Epithelial cell of proximal tubule (primary cell): ENCODE measurements at places on chromosomes 2 and 18.

DNA sequence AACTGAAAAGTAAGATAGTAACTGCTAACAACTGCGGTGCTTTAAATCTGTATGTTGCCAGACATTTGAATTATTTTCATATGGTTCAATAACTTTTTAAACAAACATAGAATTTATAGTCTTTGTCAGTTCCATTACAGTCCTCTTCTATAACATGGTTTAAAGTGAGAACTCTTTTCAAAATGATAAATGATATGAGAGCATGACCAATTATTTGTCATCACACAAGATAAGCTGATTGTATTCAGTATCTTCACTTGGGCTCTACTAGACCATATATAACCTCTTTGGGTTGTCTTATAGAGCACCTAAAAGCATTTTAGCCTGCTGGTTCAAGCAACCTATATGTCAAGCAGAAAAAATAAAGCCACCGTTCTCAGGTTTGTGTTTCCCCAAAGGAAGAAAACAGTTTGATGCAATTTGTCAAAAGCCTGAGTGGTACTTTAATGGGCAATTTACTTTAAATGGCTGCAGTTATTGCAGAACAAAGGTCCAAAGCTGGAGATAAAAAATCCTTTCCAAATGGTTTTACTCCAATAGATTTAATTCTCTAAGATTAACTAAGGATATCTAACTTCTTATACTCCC is 298.4 kb downstream of the FSIP2 start:
- DNase-seq, result no peak

DNA sequence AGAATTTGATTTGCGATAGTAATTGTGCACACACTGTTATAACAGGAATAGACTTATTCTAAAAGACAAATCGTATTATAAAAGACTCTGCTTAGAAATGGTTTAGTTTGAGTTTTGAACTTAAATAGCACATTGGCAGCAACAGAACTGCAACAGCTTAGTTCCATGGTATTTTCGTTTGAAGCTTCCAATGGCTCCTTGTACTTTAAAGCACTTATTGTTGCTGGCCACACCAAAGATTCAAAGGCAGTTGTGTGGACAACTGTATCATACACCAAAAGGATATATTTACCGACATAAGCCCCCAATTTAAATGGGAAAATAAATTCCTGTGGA is 627 bp downstream of the WIPF1 start:
- no peak for DNase-seq

GRCh38 chr18:59961070-59961469 is 61.3 kb downstream of the PMAIP1 start:
- no peak for DNase-seq

GRCh38 chr2:2577407-2577831 is 246.3 kb upstream of the MYT1L start:
- DNase-seq, result no peak

- no peak for DNase-seq
Observed at GRCh38 chr2:133765658-133766057, 197.4 kb upstream of the NCKAP5 start.

DNA sequence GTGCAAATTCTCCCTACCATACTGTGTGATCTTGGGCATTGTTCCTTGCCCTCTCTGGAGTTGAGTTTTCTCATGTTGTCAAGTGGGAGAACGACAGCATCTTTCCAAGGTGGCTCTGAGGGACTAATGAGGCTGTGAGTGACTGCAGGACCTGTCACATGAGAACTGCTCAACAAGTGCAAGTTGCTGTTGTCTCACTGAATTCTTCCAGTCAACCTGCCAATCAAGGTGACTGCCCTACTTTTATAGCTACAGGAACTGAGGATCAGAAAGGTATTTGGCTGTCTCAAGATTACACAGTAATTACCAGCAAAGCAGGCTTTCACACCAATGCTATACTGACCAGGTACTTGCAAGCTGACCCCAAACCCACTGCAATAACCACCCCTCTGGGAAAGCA is 137.6 kb downstream of the MTCL1 start:
- DNase-seq, result no peak

GRCh38 chr18:9638886-9639285 is 24.5 kb upstream of the PPP4R1 start:
- no peak for DNase-seq

- DNase-seq, result no peak
Observed at GRCh38 chr2:197242719-197243118, 67.9 kb downstream of the ANKRD44 start.
